ENCODE measurements at places on chromosomes 4 and X.

- DNase-seq = peak; percentile 21
These were observed 223.1 kb upstream of the DMD start for GRCh38 chrX:33434256-33435092.

DNA sequence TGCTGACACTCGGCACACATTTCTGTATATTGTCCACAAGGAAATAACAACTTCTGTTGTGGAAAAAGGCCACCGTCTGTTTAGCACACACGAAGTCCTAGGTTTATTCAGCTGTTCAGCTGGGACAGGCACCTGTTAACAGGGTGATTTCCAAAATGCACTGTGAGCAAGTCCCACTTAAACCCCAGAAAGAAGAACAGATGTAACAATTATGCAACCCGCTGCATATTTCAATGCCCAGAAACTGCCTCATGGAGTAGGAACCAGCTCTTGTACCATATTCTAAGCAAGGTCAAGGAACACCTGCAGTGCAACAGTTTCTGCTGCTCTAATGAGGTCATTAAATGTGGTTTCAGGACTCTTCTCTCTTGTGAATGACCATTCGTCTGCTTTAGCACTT lies 77.1 kb downstream of the GEMIN8 start:
- no peak for DNase-seq

GRCh38 chrX:10819973-10820372 lies 199.6 kb upstream of the MID1 start:
- DNase-seq = no peak

DNA sequence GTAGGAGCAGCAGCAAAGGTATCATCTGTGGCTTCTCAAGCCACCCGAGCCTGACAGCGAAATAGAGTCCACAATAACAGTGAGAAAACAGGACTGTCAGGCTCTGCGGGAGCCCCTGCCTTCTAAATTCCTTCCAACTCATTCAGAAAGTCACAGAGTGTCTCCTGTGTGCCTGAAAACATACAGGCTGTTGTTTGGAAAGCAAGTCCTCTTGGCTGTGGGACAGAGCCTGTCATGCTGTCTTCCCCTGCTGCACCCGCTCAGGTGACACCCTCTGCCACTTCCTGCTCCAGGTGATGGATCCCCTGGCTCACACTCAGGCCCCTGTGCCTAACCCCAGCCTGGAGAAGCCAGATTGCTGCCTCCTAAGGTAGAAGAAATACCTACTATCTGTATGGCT lies 152.3 kb downstream of the RAB28 start:
- no peak for DNase-seq

DNA sequence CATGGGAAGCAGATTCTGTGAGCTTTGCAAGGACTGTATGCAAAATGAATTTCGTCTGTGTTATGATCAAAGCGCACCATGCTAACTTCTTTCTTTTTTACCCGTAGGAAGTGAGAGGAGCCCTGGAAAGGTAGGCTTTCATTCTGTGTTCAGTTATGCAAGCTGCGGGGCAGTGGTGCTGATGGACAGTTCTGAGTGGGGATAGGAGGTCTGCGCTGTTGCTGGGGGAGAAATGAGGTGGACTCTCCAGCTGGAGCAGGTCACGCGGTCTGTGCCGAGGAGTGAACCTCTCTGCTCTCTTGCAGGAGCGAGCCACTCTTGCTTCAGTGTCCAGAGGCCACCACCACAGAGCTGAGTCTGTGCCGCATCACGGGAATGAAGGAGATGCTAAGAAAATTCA lies 4.5 kb downstream of the TRIML1 start:
- no peak for DNase-seq

GRCh38 chr4:4427121-4427870 lies 40.4 kb downstream of the NSG1 start:
- DNase-seq = no peak

- DNase-seq = no peak
These were observed 963 bp upstream of the USO1 start for GRCh38 chr4:75723163-75724065.

DNA sequence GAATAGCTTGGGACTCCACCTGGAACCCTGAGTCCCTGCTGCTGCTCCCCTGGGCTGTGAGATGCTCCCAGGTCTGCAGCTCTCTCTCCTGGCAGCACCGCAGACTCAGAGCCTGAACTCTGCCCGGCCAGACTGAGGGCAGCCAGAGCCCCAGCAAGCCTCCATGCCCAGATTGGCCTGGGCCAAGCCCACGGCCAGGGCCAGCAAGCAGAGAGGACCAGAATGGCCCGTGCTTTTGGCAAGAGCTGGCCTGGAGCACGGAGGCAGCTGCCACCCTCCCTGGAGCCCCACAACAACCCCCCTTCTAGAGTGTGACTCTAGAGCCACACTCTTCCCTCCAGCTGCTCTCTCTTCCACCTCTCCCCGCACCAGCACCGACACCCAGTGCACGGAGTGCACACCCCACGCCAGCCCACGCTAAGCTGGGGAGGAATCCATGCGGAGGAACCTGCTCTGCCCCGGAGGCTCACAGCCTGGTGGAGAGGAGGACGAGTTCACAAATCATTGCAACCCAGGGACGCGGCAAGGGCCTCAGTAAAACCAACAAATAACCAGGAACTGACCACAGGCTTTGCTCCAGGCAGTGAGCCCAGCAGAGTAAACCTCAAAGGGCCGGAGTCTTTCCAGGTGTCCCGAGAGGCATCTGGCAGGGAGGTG lies 110.3 kb downstream of the HMX1 start:
- no peak for DNase-seq

DNA sequence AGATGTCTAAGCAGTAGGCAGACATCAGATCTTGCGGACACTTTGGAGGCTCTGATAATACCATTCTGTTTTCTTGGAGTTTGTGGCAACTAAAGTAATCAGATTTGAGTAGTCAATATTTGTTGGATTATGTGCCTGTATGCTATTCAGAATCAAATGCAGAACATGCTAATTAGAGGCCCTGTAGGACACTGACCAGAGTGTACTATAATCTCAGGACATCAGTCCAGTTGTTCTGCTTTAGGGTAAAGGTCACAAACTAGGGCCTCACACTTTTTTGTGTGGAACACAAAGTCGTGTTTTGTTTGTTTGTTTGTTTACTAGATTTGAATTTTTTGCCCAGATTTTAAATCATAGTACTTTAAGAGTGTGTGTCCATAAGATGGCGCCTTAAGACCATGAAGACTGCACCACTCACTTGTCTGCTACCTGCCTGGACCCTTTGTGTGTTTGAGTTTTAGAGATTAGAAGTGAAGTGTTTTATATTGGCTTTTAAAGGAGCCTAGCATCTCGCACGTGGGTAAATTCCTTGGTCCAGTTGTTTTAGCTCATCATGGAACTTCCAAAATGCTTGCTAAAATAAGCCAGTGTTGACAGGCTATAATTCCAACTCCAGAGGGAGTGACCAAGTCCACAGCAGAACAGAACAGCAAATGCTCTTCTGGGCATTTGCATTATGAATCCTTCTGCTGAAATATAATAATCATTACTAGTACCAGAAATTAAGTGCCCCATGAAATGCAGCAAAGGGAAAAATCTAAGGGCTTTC lies 34.7 kb downstream of the IL13RA1 start:
- no peak for DNase-seq

GRCh38 chr4:151276787-151277562 lies at the start of gene PRSS48:
Gene PRSS48, plus strand, starts transcription at chr4:151277161. Its CDS starts 12 bp downstream, at chr4:151277173.
- DNase-seq = no peak

GRCh38 chr4:15792974-15793373 lies 14.8 kb downstream of the CD38 start:
- no peak for DNase-seq

DNA sequence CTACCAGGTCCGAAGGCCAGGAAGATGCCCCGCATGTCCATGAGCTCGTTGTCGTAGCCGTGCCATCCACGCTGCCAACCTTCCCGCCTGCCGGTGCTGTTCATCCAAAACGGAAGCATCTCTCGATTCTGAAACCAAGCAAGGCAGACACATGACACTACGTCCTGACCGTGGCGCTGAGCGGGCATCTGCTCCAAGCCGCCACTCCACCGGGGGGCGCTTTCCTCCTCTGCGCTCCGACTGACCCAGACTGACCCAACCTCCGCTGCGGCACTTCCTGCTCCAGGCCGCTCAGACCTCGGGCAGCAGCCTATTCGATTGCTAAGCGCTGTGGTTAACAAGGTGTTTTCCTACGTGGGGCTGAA lies 120.5 kb downstream of the ENPP6 start:
- no peak for DNase-seq

- no peak for DNase-seq
These were observed 341.0 kb downstream of the ARHGAP24 start for GRCh38 chr4:85815796-85816459.

DNA sequence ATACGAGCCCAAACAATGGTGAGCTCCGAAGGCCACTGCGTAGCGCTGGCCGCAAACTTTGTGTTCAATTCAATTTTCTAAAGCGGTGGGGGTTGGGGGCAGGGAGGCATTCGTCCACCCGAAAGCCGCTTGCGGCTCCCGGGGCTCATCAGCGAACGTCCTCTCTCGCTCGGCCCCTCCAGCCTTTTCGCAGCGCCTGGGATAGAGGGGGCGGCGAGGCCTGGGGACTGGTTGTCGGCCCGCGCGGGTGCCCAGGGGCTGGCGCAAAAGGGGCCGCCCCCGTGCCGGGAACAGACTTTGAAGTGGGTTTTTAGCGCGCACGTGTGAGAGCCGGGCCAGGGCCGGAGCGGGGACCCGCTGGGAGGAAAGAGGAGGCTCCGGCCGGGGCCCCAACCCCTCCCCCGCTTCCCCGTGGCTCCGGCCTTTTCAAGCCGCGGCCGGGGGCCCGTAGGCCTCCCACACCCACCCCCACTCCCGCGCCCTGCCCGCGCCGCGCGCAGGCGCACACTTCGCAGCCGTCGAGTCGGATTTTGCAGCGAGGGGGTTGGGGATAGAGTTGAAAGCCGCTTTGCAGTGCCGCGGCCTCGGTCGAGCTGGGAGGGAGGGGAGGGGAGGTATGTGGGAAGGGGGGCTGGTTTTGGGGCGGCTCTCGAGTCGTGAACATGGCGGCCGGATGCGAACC lies 8.3 kb downstream of the ZIC3 start:
- DNase-seq = no peak

- DNase-seq = peak; percentile 5
These were observed 51.3 kb upstream of the MAP3K15 start for GRCh38 chrX:19566359-19567222.

DNA sequence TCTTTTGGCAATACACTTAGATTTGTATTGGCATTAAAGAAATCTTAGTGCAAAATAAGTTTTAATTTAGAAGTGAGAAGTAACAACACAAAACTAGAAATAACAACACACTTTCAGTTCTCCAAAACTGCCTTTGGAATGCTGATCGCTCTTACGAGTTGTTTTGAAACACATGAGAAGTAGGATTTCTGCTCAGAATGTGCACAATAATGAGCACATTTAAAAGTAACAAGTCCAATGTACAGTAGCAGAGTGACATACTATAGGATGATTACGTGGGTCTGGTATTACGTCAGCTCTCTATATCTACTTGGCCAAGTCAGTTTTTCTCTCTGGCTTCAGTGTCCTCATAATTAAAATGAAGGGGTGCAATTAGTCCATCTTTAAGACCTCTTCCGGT lies 164.8 kb downstream of the CHM start:
- no peak for DNase-seq

DNA sequence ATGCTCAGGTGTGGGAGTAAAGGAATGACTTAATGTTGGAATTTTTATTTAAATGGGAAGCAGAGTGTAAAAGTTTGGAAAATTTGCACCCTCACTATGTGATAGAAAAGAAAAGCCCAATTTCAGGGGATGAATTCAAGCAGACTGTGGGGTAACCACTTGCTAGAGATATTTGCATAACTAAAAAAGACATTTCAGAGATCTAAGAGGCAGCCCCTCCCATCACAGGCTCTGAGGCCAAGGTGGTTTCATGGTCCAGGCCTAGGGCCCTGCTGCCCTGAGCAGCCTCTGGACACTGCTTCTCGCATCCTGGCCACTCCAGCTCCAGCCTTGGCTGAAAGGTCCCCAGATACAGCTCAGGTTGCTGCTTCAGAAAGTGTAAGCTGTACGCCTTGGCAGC lies 5.9 kb upstream of the XPNPEP2 start:
- DNase-seq = no peak

DNA sequence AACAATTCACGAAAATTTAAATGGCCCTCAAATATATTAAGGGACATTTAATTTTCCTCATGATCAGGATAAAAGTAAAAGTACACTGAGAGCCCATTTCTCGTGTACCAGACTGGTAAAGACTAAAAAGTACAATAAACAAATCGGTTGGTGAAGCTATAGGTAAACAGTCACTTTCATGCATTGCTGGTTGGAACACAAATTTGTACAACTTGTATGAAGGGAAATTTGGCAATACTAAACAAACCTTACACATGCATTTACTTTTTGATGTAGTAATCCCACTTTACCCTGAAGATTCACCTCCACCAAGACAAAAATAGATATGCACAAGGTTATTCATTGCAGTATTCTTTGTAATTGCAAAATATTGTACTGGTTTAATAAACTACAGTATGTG lies 31.4 kb upstream of the MBNL3 start:
- no peak for DNase-seq

DNA sequence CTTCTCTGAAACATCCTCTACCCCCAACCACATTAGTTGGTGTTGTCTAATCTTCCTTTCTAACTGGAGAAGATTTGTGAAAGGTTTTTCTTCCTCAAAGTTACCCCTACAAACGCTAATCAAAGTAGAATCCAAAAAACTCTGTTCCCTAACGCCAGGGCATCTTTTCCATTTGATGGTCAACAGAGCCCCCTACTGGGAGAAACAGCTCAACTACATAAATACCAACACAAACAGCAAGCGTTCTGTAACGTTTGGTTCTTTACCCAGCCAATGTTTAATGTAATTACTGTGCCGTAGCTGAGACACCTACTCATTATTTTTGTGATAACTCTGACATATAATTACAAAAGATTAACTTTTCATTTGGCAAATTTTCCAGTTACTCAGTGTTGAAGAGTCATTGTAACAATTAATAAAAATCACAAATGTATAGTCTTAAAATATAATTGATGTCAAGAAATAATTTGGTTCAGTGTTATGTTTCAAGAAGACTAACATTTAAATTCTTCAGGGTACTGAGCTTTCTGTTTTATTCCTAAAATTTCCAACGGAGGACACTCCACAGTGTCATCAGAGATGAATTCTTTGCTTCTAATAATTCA lies 94.9 kb upstream of the TBC1D9 start:
- DNase-seq = no peak

- no peak for DNase-seq
These were observed 14.4 kb upstream of the CDS1 start for GRCh38 chr4:84568496-84568895.

DNA sequence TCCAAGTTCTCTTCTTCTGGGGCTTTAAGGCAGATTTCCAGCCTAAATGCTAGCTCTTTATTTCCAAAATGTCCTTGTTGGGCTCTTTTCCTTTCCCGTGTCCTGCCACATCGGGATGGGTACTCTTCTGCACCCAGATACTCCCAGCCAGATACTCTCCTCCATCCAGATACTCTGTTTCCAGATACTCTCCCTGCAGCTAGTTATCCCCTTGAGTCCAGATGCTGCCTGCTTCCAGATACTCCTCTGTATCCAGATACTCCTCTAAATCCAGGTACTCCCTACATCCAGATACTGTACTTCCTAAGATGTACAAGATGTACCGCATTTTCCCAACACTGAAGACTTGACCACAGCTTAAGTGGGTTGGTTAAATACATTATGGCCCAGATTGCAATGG lies 10.5 kb upstream of the XG start:
- DNase-seq = no peak

All from central memory CD4-positive, alpha-beta T cell (primary cell).